ENCODE measurements at places on chromosomes 1 and 21.

DNA sequence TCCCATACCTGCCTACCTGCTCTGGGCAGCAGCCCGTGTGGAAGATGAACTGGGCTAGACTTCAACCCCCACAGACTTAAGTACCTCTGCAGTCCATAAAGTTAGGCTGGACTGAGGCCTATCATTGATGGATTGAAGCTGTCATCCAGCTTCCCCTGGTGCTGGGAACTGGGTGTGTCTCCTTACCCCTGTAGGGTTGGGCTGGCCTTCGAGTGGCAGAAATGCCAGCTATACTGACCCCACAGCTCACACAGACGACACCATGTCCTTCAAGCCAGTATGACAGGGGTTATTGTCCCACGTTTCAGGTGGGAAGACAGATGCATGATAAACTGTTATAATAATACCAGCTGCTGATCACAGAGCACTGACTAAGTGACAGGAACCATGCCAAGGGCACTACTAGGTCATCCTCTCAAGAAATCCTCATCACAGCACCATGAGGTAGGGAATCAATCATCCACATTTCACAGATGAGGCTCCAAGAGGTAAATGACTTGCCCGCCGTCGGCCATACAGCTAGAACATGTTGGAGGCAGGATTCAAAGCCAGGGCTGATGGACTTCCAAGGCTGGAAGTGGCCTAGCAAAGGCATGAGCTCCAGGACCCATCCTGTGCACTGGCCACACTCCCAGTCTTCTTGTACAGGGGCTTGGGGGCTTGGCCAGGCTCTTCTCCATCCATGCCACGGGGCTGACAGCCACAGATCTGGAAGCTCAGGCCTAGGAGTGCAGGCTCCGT, at the start of gene BEST4:
TSS of gene BEST4 (minus strand) at position 51 of the 741 bp plus-strand sequence. CDS start 465 bp downstream, outside the sequence.
- no peak for DNase-seq

- DNase-seq = no peak
Measured at GRCh38 chr1:181655756-181656155, 172.4 kb downstream of the CACNA1E start.

GRCh38 chr1:242212401-242212800, 213.5 kb upstream of the MAP1LC3C start:
- no peak for DNase-seq

GRCh38 chr1:220294846-220295301, 22.6 kb upstream of the RAB3GAP2 start:
- DNase-seq = no peak

DNA sequence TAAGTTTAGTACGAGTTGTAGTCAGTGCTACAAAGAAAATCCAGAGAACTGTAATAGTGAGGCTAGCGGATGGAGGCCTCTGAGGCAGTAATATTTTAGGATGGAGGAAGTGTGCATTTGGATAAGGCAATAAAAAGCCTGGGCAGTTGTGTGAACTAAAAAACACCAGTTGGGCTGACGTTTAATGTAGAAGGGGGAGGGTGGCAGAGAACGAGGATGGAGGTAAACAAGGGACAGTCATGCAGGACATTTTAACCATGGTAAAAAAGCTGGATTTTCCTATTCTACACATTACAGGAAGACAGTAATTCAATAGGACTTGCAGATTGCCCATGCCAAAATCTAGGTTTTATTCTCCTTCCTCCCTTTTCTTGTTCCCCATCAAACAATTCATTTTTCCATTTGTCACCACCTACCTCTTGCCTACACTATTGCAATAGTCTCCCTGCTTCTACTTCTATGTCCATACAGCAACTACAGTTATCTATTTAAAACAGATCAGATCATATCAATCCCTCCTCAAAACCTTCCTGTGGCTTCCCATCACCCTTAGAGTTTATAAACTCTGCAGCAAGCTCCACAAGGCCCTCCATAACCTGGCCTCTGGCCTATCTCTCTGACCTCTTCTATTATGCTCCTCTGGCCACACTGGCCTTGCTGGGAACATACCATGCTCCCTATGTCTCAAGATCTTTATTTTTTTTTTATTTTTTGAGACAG, 27.7 kb downstream of the ERO1B start:
- DNase-seq = no peak

- peak; percentile 64 for DNase-seq
Measured at GRCh38 chr1:155062702-155063411, 683 bp upstream of the EFNA4 start.

DNA sequence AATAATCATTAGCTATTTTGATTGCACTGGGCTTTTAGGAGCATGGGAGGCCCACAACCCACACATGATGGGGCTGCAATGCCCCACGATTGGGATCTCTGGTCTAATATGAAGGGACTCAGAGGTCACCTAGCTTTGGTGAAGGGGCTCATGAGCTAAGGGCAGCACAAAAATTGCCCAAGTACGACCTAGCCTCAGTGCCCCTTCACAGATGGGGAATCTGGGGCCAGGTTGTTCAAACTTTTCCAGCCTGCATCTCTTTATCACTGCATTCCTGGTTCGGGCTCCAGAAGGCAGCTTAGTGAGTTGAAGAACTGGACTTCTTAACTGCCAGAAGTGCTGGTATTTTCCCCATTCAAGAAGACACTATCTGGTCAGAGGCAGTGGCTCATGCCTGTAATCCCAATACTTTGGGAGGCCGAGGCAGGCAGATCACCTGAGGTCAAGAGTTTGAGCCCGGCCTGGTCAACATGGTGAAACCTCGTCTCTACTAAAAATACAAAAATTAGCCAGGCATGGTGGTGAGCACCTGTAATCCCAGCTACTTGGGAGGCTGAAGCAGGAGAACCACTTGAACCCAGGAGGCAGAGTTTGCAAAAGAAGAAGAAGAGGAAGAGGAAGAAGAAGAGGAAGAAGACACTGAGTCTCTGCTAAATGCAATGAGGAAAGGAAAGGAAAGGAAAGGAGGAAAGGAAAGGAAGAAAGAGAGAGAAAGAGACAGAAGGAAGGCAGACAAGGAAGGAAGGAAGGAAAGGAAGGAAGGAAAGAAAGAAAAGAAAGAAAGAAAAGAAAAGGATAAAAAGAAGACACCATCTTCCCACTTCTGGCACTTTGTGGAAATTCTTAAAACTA, 258.5 kb upstream of the IRF2BP2 start:
- DNase-seq = no peak

DNA sequence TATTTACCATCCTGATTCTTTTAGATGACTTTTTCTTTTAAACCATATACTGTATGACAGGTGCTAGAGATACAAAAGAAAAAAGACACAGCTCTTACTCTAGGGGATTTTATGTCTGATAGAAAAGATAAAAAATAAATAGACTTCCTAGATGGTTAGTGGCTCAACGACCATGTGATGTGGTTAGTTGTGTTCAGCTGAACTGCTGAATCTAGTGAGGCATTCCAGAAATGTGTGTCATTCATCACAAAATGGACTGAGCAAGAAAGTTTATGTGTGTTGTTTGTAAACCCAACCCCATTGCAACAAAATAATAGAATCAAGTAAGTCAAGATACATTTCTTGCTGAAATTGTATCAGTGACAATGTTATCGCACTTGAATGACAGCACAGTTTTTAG, 205.8 kb upstream of the LYPLAL1 start:
- DNase-seq = peak; percentile 5

DNA sequence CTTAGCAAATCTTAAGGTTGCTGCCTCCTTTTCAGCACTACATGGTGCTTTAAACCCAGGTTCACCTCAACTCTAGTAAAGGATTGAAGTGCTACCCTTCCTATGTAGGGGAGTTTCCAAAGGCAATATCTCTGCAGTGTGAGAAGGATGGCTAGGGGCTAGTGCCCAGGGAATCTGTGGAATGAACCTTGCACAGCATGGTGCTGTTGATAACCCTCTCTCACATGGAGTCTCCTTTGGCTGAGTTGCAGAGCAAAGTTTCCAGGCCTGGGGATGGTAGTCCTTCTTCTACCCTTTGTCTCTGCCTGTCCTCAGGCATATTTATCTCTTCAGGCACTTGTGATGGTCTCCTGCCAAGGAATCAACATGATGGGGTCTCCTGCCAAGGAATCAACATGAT, 59.4 kb downstream of the AXDND1 start:
- no peak for DNase-seq

GRCh38 chr1:25875856-25876692, 566 bp upstream of the PAQR7 start:
- DNase-seq = no peak

- no peak for DNase-seq
Measured at GRCh38 chr1:93483606-93484005, 35.7 kb downstream of the FNBP1L start.

DNA sequence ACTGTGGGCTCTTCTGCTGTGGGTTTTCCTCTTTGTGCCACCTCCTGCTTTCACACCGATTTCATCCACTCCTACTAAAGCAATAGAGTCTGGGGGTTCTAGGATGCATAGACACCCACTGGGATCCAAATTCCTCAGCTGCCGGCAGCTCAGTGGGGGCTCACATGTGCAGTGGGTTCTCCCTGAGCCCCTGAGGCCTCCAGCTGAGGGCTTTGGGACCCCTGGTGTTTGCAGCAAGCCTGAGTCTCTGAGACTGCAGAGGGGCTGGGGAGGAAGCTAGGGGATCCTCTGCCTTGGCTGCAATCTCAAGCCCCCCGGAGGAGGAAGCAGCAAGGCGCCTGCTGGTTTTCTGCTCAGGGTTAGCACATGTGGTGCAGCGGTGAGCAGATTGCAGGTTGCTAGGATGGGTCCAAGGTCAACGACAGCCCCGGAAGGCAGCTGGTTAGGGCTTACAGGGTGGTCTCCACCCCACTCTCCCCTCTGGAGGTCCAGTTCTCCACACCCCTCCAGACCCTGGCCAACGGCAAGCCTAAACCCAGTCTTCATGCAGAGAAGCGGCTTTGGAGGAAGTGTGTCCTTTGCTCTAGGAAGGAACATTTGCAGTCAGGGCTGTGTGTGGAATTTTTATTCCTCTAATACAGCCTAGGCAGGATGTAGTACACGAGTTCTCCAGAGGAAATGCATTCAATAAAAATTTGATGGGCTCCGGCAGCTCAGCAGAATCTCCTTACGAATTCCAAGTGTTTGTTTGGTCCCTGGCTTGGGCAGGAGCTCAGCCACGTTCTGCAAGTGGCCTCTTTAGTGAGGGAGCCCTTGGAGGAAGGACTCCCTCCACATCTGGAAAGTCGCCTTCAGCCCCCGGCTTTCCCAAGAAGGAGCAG, 269.1 kb upstream of the VAMP3 start:
- DNase-seq = no peak

- DNase-seq = no peak
Measured at GRCh38 chr1:174008979-174009378, 13.2 kb downstream of the RC3H1 start.

GRCh38 chr1:116769561-116769977, 15.3 kb downstream of the CD2 start:
- DNase-seq = peak; percentile 100

DNA sequence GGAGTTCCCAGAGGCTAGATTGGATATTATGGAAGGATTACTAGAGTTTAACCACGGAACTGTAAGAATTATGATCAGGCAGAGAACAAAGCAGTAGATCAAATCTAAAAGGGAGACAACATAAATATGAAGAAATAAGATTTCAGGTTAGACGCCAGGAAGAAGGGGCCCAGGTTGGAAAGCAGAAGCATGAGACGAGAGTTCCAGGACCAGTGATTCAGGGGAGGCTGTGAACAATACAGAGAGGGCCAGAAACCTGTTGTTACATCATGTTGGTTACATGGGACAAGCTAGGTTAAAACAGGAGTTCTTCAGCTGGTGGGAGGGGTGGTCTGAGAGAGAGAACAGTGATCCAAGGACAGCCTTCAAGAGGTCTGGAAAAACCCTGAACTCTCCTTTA, 128.4 kb upstream of the MROH9 start:
- DNase-seq = no peak

- no peak for DNase-seq
Measured at GRCh38 chr1:173405834-173406233, 71.3 kb upstream of the PRDX6 start.

- no peak for DNase-seq
Measured at GRCh38 chr21:39647476-39647875, 34.7 kb downstream of the B3GALT5 start.

DNA sequence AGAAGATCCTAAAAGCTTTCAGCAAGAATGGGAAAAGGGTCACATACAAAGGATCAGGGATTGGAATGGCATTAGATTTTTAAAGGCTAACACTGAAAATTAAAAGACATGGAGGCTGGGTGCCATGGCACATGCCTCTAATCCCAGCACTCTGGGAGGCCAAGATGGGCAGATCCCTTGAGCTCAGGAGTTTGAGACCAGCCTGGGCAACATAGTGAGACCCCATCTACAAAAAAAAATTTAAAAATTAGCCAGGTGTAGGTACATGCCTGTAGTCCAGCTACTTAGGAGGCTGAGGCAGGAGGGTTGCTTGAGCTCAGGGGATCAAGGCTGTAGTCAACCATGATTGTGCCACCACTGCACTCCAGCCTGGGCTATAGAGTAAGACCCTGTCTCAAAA, 12.4 kb downstream of the LURAP1 start:
- no peak for DNase-seq

Data from Jurkat, Clone E6-1 (cell line).